Astrocyte (in vitro differentiated cells and primary cell): ENCODE measurements at places on chromosomes 13 and 19.
A peak's percentile ranks its signal among the peaks of the same experiment; 100 is the strongest.

DNA sequence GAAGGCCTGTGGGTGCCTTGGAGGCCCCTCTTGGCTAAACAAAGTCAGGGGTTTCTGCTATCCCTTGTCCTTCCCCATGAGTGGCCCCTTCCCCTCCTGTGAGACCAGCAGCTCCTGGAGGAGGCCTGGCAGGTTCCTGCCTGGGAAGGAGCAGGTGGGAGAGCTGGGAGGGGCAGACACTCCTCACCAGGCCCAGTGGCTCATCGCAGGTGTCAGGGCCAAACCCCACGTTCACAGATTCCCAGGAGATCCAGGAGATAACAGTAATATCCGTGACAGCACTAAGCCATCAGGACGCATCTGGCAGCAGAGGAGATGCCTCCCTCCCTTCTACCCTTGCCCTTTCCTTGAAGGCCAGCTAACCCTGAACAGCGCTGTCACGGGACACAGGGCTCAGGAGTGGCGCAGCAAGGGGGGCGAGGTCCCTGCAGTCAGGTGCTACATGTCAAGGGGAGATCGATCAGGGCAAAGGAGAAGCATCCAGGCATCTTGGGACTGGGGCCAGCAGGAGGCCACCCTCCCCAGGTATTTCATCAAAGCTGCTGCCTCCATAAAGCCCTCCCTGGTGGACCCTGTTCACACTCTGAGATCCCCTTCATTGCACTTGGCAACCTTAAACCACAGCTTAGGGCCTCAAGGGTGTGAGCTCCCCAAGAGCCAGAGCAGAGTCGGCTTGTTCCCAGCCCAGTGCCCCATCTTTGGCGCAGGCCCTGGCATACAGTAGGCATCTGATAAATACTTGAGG, 4.8 kb downstream of the CEBPA start:
- DNase-seq = no peak

DNA sequence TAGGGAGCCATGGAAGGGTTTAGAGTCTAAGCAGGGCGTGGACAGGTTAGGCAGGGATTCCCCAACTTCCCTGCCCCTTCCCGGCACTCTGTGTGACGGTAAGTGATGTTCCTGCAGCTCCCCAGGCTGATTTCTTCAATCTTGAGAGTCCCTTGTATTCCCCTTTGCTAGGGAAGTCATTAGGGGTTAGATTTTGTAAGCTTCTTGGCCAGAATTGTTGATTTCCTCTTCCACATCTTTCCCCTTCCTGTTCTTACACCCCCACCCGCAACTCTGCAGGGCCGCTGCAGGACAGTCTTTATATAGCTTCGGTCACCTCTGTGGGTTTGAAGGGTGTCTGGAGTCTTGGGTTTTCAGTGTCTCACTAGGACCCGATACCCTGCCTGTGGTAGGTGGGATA, 10.6 kb upstream of the ADGRE1 start:
- no peak for DNase-seq

DNA sequence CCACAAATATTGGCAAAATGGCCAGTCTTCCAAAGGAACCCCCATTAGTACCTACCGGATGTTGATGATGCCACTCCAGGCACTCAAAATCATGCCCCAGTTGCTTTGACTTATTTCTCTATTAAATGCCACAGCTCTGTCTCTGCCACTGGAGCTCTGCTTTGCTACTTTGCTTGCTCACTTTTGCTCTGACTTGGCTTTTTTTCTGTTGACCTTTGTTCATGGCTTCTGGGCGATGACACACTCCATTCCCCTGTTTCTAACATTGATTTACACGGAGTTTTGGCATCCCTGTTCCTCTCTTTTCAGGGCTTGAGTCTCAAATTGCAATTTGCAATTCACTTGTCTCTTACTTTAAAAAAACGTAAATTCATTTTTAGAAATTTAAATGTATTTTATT, 217.1 kb upstream of the SPRY2 start:
- DNase-seq = no peak

DNA sequence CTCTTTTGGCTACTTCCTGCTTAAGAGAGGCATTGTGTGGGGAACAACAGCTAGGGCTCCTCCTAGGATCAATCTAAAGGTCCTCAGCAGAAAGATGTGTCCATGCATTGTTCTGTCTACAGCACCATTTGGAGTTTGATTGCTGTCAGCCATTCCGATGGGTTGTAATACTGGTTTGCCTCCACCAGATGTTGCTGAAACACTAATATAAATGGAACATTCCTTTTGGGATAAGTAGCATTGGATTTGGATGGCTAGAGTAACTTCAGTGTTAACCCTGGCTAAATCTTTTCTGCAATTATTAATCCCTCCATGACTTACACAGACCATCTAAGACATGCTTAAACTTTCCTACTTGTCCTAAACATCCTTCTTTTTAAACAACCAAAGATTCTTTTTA, 104.2 kb downstream of the TDRD3 start:
- DNase-seq = no peak

DNA sequence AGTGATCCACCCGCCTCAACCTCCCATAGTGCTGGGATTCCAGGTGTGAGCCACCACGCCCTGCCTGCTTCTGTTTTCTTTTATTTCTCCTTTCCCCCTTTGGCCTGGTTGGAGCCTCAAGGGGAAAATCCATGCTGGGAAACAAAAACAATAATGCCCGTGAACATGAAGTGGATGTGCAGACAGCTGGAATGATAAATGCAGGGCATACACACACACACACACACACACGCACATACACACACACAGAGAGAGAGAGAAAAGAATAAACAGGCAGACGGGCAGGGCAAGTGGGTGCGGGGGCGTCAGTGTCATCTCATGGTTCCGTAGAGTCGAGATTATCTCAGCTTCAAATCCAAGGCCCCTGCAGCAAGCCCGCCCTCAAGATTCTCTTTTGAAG, 4.4 kb upstream of the PLEKHF1 start:
- DNase-seq = no peak

DNA sequence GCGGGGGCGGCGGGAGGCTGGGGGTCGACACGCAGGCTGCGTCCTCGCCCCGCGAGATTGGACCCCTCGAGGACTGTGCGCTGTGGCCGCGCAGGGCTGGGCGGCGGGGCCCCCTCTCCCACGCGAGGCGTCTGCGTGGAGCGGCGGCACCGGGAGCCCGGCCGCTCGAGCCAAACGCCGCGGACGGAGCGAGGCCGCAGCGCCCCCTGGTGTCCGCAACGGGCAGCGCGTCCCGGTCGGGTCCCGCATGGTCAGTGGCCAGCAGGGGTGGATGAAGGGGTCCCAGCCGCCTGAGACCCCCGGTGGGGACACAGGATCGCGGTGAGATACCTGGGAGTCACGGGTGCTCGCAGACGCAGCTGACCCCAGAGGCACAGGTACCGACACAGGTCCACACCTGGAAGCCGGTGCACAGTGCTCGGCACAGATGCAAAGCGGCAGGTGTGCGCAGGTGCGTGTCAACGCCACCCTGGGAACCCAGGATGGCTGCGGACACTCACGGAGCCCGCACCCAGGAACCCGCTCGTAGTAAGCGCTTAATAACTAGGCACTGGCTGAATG, 2.1 kb upstream of the CIRBP start:
- no peak for DNase-seq

DNA sequence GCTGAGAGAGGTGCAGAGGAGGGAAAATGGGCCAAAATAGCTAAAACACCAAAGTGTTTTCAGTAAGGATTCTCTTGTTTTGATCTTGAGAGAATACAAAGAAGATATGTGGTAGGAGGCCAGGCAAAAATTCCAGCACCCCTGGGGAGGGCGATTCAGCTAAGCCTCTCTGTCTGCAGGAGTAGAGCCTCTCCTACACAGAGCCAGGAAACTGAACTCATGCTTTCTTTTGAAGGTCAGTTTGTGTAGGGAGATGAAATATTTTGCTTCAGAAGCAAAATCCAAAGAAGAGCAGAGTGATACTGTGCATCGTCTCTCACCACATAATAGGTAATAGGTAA, 565.0 kb downstream of the FGF9 start:
- DNase-seq = no peak

DNA sequence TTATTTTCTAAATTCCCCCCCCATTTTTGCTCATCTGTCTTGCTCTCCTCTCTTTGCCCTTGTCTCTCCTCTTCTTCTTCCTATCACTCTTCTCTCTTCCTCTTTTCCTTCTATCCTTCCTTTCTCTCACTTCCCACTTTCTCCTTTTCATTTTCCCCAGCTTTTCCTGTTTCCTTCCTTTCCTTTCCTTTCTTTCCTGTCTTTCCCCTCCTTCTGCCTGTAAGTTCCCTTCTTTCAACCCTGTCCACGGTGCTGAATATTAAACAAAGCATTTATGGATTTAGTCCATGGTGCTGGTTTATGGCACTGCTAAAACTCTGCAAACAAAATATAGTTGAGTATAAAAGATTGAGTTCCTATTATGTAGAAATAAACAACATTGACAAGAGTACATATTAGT, 27.6 kb downstream of the SCEL start:
- peak; percentile 14 for DNase-seq

DNA sequence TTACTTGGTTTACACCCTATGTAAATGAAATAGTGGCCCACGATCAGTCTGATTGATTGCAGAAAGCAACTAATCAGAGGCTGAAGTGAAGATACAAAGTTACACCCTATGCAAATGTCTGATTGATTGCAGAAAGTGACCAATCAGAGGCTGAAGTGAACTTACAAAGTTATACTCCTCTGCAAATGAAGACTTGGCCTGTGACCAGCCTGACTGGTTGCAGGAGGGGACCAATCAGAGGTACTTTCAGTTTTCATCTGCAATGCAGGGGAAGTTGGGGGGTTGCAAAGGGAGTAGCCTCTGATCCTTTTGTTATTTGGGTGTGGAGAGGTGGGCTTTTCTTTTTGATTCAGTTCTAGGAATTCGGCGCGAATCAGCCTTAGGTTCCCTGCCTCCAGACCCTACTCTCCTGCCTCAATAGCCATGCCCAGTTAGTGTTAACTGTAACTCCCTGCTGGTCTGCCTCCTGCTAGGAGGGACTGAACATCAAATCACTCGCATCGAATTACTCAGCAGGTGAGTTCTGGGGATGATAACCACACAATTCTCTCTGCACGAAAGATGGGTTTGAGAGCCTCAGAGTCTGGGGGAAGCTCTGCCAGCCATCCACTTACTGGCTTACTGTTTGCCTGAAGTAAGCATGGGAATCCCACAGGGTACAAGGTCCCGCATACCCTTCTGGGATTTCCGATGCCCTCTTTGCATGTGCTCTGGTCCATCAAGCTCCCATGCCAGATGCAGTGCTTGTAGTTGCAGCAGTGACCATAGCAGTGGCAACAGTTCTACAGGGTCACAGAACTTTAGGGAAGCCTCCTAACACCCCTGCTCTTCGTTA, 7.5 kb downstream of the ARL11 start:
- peak; percentile 59 for DNase-seq

DNA sequence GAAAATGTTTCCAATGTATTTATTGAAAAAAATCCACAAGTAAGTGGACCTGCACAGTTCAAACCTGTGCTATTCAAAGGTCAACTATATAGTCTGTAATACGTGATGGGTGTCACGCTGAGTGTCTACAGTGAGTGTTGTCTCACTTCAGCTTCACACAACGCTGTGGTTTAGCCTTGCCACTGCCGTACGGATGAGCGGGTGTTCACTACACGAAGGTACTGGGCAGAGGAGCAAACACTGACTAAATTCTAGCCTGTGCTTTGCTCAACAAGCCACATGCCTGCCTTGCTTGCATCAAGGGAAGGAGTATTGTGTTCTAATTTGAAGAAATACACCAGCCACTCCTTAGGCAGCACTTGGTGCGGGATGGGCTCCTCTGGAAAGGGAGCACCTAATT, 3.4 kb upstream of the FFAR3 start:
- DNase-seq = no peak

DNA sequence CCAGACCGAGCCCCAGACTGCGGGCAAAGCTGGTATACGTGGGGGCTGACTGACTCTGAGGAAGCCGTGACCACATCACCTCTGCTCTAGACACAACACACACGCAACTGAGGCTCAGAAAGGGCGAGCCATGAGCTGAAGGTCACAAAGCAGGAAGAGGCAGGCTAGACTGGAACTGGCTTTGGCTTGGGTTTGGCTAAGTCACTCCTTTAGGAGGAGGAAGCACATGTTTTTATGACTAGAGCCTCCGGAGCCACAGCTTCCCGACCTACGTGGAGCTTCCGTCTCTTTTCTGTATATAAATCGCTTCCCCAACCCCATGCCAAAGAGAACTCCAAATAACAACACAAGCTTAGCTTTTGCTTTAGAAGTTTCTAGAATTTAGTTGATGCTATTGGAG, 48.0 kb downstream of the RFX2 start:
- DNase-seq = peak; percentile 40

GRCh38 chr13:26300140-26300539, 46.2 kb downstream of the CDK8 start:
- DNase-seq = peak; percentile 86

DNA sequence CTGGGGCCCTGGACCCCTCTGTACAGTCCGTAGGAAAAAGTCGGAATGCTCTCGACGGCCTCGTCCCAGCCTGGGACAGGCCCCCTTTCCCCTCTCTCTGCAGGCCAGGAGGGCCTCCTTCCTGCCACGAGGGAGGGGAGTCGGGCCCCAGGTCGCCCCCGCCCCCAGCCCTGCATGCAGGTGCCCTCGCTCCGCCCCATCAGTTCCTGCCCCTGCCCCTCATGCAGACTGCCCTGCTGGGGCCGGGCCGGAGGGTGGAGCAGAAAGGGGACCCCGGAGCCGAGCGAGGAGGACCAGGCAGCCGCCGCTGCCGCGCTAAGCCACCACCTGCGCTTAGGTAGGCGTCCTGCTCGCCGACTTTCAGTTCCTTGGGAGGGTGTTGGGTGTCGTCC, 7.3 kb downstream of the LYL1 start:
- DNase-seq = no peak

DNA sequence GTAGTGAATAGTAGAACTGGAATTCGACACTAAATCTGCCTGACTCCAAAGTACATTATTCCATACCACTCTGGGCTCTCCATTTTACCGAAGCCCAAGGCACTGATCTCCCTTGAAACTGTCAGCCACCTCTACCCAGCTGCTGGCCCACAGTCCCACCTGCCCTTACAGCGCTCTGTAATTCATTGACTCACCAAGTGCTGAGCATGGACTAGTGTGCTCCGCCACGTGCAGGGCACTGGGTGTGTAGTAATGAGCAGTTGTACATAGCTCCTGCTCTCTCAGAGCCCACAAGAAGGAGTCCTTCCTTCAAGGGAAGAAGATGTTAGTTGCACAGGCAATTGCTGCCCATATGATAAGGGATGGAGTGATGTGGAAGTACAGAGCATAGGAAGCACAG, 76.6 kb upstream of the SIAH3 start:
- no peak for DNase-seq

DNA sequence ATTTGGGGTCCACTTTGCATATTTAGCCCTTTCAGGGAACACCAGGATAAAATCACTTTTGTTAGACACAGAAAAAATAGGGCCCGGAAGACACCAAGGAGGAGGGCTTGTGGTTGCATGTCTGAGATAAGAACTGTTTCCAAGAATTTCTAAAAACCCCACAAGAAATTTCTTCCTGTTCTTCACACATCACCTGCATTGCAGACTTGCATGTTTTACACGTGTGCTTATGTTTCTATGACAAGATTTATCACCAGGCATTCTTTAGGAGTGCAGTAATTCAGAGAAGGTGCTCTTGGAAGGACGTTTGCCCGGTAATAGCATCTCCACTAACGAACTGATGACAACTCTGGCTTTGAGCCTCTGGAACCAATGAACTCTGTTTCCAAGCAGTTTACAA, 7.1 kb upstream of the ACTL9 start:
- no peak for DNase-seq

- no peak for DNase-seq
Observed at GRCh38 chr19:33603377-33603776, 18.4 kb upstream of the CHST8 start.

GRCh38 chr19:54470991-54471782, 1.9 kb downstream of the CDC42EP5 start:
- no peak for DNase-seq

GRCh38 chr19:30488191-30488590, 116.0 kb downstream of the ZNF536 start:
- DNase-seq = no peak

GRCh38 chr19:1325568-1326294, 40.1 kb downstream of the EFNA2 start:
- DNase-seq = no peak
